Endodermal cell (in vitro differentiated cells): ENCODE measurements at places on chromosomes 2 and 18. TPM values are rescaled to one million over a fixed set of nuclear protein-coding genes. Genes with fewer than 3 reads are reported as not detected.

DNA sequence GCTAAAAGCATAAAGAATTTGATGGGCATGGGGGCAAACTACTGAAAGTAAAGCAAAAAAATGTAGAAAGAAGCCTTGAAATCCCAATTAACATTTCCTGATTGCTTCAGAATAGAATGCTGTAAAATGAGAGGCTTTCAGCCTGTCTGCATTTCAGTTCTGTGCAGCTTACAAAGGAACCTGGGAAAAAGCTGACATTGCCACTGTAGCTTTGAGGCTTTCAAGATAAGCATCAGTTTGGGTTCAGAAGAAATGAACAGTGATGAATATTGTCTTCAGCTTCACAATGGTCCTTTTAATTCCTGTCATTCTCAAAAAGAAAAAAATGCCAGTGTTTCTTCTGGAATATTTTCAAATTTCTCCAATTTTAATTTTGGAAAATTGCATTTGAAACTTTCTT, 242.7 kb downstream of the LRRTM1 start:
- DNase-seq = no peak

DNA sequence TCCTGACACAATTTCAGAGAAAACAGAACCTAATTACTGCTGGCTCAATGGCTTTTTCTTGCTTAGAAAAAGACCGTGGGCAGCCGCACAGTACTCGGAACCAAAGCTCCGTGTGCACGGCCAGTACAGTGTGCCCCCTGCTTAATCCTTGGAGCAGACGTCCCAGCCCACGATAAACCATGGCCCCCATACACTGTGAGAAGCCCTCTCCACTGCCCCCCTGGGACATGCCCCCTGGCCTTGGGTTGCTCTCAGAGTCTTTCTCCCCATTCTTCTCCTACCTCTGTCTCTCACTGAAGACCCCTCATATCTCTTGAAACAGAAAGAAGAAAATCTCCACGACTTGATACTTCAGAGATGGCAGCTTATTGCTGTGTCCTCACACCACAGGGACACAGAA, 44.0 kb downstream of the CYP26B1 start:
- no peak for DNase-seq

DNA sequence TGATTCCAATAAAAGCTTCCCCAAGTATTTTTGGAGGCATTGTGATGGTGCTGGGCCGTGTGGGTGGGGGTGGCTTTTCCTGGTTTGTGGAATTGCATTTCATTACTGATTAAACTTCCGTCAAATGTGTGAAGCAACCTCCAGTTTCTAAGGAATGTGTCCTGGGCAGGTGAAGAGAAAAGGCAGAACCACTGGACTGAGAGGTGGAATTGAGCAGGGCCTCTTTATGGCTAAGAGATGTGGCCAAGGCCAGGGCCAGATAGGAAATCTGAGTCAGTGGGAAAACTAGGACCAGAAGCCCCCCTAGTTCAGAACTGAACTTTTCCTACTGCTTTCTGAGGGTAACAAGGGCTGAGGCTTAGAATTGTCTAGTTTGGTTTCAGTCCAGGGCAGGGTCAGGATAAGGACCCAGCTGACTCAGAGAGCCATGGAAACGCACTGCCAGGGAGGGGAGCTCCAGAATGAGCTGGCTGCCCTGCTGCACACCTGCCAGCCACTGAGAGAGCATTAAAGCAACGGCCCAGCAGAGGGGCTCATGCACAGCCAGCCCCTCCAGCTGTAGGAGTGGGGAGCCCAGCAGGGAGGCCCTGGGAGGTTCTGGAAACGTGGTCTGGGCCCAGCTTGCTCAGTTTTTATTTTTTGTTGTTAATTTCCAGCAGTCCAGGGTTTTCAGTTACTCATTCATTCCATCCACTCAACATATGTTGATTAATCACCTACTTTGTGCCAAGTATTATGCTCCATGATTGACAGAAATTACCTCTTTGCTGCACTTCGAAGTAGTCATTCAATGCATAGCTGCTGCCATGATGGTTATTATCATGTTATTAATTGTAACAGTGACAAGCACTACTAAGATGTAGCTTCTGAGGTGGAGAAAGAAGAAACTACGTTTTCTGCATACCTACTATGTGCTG, 156.1 kb downstream of the MSH2 start:
- peak; percentile 53 for DNase-seq

GRCh38 chr18:59022167-59022945, 117.3 kb upstream of the SEC11C start:
- DNase-seq = peak; percentile 15

Gene PLCL1
- 0.04 and 0.07 TPM in 2 replicates for total RNA-seq

Gene ZSWIM2
- total RNA-seq = not detected in 2 replicates

Gene ARL6IP6
- total RNA-seq = 45.7 and 49.6 TPM in 2 replicates

Gene IL1A
- total RNA-seq = 1.0 to 9.6 TPM (median 1.6 TPM) in 3 replicates
